EL (cell line): ENCODE measurements at places on chromosomes 1 and 21.

GRCh38 chr1:33680281-33680840 lies 183.5 kb upstream of the HMGB4 start:
- DNase-seq, result no peak

GRCh38 chr21:46667741-46668380 lies 32.4 kb downstream of the PRMT2 start:
- peak; percentile 59 for DNase-seq

- DNase-seq, result peak; percentile 38
Observed at GRCh38 chr21:33539616-33540015, 2.3 kb downstream of the GART start.

DNA sequence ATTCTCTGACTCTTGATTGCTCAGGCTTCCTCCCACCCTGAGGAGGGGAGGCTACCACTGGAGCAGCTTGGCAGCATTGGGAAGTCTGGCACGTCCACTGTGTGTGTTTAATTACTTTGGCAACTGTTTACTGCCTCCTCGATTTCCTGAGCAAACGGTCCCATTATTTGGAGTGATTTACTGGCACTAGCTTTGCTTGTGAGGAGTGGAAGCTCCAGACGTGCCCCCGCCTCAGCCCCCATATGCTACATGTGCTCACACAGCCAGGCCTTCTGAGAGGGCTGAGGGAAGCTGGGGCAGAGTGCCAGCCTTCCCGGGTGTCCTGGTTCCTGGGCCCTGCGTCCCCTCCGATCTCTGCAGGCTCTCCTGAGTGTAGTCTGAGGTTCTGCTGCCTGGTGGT lies 306.2 kb downstream of the PTPRU start:
- no peak for DNase-seq

DNA sequence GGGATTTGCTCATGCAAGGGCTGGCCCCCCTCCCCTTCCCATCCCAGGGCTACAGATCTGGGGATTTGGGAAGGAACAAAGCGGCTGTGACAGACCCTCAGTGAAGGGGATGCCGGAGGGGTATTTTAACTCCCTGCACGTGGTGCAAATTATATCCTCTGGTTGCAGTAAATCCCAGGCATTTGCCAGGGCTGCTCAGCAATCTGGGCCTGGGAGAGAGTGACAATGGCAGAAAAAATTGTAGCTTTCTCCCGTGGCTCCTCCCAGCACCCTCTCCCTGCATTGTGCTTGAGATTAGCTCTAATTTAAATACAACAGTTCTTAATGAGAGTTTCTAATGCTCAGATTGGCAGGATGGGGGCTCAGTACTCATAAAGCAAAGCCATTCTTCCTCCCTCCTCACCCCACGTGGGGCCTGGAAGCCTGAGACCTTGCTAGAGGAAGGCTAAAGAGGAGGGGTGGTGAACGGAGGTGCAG lies 129.9 kb upstream of the CD34 start:
- no peak for DNase-seq

DNA sequence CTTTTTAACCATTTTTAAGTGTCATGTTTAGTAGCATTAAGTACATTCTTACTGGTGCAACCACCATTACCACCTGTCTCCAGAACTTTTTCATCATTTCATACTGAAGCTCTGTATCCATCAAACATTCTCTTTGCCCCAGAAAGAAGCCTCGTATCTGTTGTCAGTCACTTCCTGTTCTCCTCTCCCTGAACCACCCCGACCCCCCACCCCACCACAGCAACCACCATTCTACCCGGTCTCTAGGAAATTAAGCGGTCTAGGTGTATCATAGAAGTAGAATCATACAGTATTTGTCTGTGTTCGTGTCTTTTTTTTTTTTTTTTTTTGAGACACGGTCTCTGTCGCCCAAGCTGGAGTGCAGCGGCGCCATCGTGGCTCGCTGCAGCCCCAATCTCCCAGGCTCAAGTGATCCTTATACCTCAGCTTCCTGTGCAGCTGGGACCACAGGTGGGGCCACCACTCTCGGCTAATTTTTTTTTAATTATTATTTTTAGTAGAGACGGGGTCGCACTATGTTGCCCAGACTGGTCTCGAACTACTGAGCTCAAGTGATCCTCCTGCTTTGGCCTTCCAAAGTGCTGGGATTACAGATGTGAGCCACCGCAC lies 23.7 kb upstream of the EPHA8 start:
- DNase-seq, result no peak

- DNase-seq, result no peak
Observed at GRCh38 chr1:164557270-164557669, 1.7 kb upstream of the PBX1 start.

DNA sequence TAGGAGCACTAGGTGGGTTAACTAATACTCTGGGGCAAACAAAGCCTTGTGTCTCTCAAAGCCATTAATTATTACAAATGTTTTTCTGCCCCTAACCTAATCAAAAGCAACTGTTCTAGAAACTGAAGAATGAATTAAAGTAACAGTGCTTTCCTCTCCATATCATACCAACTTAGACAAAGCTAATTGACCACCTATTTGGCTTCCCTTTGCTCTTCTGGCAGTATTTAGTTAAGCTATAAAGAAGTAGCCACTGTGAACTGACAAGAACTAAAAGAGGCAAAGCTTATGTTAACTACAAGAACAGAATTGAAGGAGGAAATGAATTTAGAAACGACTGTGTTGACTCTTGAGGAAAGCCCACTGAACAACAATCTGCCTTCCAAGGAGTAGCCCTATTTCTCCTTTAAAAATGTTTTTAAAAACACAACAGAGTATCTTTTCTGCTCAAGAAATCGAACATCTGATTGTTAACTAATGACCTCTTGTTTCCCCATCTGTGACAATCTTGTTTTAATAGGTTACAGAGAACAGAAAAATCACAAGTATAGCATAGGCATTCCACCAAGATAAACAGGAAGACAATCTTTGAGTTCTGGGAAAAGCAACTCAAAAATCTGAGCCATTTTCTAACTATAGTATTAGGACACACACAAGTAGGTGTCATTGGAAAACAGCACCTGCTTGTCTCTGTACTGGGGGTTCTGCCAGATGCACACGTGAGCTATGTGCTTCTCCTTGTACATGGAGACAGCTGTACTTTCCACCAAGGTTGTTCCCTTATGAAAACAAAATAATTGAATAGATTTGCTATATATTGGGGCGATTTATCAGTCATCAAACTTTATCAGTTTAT lies 3.1 kb upstream of the EGLN1 start:
- no peak for DNase-seq

DNA sequence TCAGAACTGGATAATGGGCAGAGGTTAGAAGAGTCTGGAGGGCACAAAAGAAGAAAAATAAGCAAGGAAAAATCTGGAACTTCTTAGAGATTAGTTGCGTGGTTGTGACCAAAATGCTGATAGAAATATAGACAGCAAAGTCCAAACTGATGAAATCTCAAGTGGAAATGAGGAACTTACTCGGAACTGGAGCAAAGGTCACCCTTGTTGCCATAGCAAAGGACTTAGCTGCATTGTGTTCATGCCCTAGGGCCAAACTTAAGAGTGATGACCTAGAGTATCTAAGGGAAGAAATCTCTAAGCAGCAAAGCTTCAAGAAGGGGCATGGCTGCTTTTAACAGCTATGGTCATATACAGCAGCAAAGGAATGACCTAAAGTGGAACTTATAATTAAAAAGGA lies 180.0 kb downstream of the TTLL7 start:
- DNase-seq, result peak; percentile 75

- no peak for DNase-seq
Observed at GRCh38 chr1:26932531-26932930, 11.0 kb downstream of the NUDC start.

GRCh38 chr1:154493276-154493675 lies 8.7 kb upstream of the TDRD10 start:
- DNase-seq, result no peak

DNA sequence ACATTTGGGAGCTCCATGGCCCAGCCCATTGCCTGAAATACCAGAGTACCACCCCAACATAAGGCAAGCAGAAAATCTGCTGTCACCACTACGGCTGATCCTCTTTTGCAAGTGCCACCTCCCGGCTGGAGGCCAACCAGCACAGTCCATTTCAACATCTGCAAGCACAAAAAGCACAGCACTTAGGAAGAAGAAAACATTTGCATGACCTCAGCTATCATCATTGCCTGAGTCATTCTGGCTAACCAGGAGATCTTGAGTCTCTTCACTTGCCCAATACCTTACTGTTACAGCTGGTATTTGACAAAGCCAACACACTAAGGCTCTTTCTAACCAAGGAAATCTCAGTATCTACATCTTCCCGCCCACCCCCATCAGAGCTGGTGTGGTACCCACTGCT lies 55.9 kb downstream of the NEK7 start:
- peak; percentile 80 for DNase-seq

- no peak for DNase-seq
Observed at GRCh38 chr1:225813214-225813964, 3.5 kb downstream of the EPHX1 start.

- no peak for DNase-seq
Observed at GRCh38 chr1:234776876-234777855, 167.2 kb upstream of the IRF2BP2 start.

DNA sequence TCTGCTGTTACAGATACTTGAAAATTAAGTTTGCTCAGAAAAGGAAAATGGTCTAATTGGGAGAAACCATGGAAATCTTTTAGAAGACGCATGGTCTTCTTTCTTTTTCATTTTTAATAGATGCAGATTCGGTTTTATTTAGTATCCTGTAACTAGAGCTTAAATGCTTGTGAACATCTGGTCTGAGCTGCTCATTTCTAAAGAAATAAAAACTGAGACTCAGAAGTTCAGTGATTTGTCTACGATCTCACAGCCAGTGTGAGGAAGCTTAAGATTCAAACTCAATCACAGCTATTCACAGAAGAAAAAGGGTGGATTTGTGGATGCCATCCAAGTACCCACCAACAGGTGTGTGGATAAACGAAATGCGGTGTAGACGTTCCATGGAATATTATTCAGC lies 80.0 kb upstream of the TIAM1 start:
- no peak for DNase-seq

DNA sequence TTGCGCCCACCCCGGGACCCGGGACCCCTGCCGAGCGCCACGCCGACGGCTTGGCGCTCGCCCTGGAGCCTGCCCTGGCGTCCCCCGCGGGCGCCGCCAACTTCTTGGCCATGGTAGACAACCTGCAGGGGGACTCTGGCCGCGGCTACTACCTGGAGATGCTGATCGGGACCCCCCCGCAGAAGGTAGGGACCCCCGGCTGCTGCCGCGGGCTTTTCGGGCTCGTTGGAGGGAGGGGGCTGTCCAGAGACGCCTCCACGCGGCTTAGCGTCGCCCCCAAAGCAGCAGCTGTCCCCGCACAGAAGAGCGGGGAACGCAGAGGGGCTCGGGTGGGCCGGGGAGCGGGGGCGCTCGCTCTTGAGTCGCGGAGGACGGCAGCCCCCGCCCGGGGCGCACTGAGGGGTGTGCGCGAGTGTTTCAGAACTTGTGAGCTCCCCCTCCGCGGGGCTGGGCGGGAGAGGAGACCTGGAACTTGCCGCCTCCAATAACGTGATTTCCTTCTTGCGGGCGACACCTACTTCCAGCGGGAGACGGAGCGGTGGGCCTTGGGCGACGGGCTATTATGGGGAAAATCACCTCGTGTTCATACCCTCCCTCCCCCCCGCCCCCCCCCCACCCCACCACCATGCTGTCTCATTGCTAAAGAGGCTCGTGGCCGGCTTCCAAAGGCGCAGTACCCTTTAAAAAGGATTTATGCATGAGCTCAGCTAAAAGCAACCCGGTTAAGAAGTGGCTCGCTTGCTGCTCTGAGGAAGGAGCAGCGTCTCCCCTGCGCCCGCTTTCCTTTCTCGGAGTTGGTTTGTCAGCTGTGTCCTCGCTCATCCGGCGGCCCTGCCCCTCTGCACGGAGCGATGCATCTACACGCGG lies 664 bp downstream of the BACE2 start:
- DNase-seq, result peak; percentile 70

GRCh38 chr1:65308781-65309303 lies 501 bp upstream of the DNAJC6 start:
- no peak for DNase-seq

DNA sequence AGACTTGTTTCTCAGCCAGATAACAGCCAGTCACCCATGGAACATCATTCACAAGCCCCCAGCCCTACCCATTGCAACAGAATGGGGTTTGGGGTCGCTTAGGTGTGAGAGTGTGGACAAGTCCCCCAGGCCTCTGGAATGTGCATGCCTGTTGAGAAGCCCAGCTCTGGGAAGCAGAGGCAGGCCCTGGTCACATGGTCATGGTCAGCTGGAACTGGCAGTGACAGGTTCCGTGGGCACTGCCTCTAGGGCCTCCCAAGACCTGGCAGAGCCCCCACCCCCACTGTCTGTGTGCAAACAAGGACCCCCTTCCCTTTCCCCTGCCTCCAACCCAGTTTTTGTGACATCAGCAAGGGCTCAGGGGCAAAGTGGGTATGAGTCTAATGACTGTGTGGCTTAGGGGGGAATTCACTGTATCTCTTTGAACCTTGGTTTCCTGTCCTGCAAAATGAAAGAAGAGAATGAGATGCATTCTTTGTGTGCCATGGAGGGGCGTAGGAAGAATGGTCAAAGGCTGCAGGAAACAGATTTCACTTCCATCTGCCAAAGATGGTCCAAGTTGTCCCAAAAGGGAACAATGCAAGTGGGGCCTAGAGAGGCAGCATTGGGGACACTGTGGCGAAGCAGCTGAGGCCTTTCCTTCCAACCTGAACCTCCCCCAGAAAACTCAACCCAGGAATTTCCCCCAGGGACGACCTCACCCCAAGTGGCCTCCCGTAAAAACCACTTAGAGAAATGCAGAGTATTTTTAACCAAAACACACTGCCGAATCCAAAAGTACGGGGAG lies 34.7 kb upstream of the SELENON start:
- no peak for DNase-seq

- DNase-seq, result peak; percentile 53
Observed at GRCh38 chr1:228226956-228227791, 19.3 kb downstream of the OBSCN start.

DNA sequence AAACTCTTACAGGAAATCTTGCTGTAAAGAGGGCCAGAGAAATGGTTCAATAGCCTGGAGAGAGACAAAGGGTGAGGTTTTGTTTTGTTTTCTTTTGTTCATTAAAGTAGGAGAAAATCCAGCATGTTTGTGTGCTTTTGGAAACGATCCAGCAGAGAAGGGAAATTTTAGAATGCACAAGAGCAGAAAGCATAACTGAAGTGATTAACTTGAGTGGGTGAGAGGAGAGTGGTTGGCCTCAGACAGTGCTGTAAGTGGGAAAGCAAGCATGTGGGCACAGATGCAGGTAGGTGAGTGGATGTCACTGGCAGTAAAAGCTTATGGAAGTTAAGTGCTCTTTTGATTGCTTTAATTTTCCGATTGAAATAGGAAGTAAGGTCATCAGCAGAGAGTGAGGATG lies 50.2 kb downstream of the EEIG2 start:
- no peak for DNase-seq

DNA sequence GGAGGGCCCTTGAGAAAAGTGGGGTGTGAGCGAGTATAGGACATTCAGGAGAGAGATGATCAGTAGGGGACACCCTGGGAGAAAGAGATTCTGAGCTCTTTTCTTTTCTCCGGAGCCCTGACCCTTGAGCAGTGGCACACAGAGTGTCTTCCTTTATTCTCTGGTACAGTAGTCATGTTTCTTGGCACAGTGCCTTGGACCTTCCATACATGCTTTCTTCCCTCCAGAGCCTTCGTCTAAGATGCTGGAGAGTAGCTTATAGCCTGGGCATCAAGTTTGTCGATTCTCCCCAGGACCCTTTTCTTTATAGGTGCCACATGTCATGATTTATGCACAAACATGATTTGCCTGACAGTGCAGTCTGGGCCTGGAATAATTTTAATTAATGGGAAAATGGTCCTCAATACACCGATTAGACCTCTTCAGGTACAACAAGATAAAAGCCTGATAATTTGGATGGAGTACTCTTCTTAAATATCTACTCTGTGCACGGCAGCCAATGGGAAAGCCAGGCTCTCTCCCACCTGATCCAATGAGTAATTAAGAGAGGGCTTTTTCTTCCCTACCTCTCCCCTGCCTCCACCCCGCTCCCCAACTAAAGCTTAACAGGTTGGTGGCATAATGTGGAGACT lies at the start of gene TBX19:
TSS of gene TBX19 (plus strand) at position 582 of the 632 bp plus-strand sequence. CDS start 214 bp downstream, outside the sequence.
- no peak for DNase-seq
